ENCODE measurements at places on chromosomes 2 and 18.

DNA sequence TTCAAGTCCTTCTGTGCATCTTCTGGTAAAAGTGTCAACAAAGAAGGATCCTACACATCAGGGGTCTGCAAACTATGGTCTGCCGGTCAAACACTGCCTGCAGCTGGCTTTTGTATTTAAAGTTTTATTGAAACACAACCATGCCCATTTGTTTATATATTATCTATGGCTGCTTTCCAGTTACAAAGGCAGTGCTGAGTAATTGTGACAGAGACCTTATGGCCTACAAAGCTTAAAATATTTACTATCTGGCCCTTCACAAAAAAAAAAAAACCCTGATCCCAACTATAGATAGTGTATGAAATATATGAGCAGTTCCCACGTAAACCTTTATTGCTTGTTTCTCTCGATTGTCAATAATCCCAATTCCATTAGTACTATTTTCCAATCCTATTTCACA is 101.4 kb downstream of the RBMS1 start:
- H3K27me3 ChIP-seq: no peaks in the 10 kb centered on the region
- H3K36me3 ChIP-seq: no peaks in the 10 kb centered on the region
- peaks cover 14% of the 10 kb centered on the region for H3K4me1 ChIP-seq
- H3K27ac ChIP-seq: no peak overlapping the region
- DNase-seq: no peak

DNA sequence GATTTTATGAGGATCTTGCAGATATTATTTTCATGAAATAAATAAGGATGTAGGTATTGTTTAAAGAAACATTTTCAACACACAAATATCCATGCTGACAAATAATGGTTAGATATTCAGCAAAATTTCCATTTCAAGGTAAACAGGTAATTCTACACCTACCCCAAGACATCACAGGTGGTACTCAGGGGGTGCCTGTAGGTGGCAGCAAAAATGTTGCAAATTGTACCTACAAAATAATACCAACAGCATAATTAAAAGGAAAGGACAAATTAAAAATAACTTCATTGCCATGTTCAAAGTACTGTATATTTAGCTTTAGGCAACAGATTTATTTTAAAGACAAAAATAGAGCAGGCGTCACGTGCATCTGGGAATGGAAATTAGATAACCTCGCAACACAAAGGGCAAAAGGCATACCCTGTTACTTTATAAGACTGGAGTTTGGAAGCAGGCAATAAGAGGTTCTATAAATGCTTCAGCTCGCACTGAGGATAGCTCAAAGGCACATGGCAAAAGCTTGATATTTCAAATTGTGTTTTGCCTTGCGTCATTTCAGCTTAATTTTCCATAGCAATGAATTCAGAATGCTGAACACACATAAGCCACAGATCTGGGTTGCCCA is 630.5 kb downstream of the TDRD15 start:
- H3K27ac ChIP-seq: no peak overlapping the region
- peak; percentile 5 for DNase-seq
- no peak overlapping the region for H3K4me3 ChIP-seq

DNA sequence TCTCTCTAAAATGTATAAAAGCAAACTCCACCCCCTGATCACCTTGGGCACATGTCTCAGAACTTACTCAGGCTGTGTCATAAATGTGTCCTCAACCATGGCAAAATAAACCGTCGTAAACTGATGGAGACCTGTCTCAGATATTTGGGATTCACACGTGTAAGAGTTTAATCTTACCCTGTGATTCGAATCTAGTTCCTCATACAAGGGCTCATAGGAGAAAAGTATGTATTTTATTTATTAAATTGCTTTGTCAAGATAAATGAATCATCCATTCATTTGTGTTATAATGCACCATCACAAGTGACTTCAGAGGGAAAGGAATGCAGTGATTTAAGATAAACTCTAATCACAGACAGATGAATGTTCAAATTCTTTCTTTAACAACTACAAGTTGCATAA is 712.5 kb upstream of the LRATD1 start:
- no peak overlapping the region for H3K4me3 ChIP-seq
- DNase-seq: no peak
- H3K27ac ChIP-seq: no peak overlapping the region
- H3K4me1 ChIP-seq: no peaks in the 10 kb centered on the region
- H3K27me3 ChIP-seq: no peaks in the 10 kb centered on the region

DNA sequence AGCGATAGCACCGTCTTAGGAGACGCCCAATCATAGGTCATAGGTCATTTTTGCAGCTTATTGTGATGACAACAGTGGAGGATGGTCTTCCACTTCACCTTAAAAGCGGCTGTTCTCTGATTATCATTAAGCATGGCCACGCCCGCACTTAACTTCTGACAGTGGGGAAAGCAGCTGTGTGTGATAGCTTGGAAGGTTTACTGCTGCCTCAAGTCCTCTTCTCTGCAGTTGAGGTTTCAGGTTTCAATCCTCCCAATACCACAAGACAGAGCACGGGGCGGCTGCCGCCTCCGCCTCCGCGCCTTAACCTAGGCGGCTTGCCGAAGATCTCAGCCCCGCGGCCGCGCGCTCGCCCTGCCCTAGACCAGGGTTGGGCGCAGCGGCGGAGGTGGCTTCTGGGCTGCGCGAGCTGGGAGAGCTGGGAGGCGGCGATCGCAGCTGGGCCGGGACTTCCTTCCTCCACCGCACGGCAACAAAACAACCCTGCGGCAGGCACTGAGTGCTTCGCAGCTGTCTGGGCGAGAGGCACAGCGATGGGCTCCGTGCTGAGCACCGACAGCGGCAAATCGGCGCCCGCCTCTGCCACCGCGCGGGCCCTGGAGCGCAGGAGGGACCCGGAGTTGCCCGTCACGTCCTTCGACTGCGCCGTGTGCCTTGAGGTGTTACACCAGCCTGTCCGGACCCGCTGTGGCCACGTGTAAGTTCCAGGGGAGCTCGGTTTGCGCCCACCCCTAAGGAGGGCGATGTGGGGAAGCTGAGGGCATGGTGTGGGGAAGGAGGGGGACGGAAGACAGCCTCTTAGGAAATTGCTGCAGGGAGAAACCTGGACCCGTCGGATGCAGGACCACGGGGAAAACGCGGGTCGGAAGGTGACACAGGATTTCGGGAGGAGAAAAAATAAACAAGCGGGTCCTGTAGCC is at the start of gene RNF125:
Gene RNF125, plus strand, starts transcription at position 495 of the 920 bp plus-strand sequence. Its CDS starts 39 bp downstream, at position 534.
- H3K27me3 ChIP-seq: no peaks in the 10 kb centered on the region
- no peaks in the 10 kb centered on the region for H3K36me3 ChIP-seq
- peaks cover 8% of the 10 kb centered on the region for H3K4me1 ChIP-seq
- peak within 1 kb of the TSS; percentile 71 for H3K27ac ChIP-seq
- DNase-seq: peak; percentile 94
- H3K4me3 ChIP-seq: peak within 1 kb of the TSS; percentile 77

DNA sequence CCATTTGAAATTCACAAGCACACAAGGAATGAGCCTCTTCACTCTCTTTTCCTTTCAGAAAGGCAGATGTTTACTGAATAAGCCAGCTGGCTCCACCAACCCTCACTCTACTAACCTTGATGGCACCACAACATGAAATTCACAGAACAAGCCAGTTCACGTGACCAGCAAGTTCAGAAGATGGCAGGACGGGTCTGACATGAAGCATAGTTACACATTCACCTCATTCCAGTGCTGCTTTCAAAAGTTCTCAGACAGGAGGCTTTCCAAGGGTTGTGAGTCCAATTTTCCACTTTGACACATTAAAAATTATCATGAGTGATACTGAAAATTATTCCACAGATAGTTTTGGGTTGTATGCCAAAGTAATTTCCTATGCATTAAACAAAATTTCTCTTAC is 74.2 kb upstream of the MBOAT2 start:
- H3K4me1 ChIP-seq: no peaks in the 10 kb centered on the region
- H3K27me3 ChIP-seq: no peaks in the 10 kb centered on the region
- H3K27ac ChIP-seq: no peak overlapping the region
- no peaks in the 10 kb centered on the region for H3K36me3 ChIP-seq
- DNase-seq: no peak

Data from kidney (tissue), 22 donors.